ENCODE measurements at places on chromosomes 1 and 21.
A peak's percentile ranks its signal among the peaks of the same experiment; 100 is the strongest.

- H3K4me1 ChIP-seq: no peaks in the 10 kb centered on the region
- no peak overlapping the region for H3K27ac ChIP-seq
- H3K27me3 ChIP-seq: no peaks in the 10 kb centered on the region
- DNase-seq: no peak
- H3K36me3 ChIP-seq: no peaks in the 10 kb centered on the region
- no peak overlapping the region for H3K4me3 ChIP-seq
These were observed 781.9 kb downstream of the MRPL39 start for GRCh38 chr21:24825348-24825747.

- no peaks in the 10 kb centered on the region for H3K27me3 ChIP-seq
- no peaks in the 10 kb centered on the region for H3K4me1 ChIP-seq
- no peak overlapping the region for H3K4me3 ChIP-seq
- DNase-seq: no peak
- no peak overlapping the region for H3K27ac ChIP-seq
These were observed 50.6 kb upstream of the ACADM start for GRCh38 chr1:75673885-75674284.

DNA sequence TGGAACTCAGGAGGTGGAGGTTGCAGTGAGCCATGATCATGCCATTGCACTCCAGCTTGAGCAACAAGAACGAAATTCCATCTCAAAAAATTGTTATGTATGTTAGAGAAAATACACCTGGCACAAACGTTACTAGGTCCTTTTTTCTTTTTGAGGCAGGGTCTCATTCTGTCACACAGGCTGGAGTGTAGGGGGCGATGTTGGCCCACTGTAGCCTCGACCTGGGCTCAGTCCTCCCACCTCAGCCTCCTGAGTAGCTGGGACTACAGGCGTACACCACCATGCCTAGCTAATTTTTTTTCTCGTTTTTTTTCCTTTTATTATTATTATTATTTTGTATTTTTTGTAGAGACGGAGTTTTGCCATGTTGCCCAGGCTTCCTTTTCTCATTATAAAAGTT is 4.4 kb downstream of the HAX1 start:
- no peak overlapping the region for H3K4me3 ChIP-seq
- peaks cover 3% of the 10 kb centered on the region for H3K4me1 ChIP-seq
- H3K36me3 ChIP-seq: peaks cover 17% of the 10 kb centered on the region
- no peak overlapping the region for H3K27ac ChIP-seq
- no peak for DNase-seq

DNA sequence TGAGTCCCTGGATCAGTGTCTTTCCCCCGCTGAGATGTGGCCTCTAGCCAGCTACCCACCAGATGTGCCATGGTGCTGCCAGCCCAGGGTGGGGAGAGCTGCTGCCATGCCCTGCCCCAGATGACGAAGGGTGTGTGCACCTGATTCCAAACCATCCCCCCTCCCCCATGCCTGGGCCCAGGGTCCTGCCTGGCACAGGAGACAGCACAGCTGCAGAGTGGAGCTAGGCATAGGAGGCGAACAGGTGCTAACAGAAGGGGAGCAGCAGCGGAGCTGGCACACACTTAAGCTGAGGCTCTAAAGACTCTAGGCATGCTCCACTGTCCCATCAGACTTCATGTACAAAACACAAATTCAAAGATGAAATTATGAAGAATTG is 9.0 kb upstream of the LDLRAP1 start:
- H3K4me3 ChIP-seq: no peak overlapping the region
- H3K4me1 ChIP-seq: no peaks in the 10 kb centered on the region
- no peak overlapping the region for H3K27ac ChIP-seq
- no peaks in the 10 kb centered on the region for H3K27me3 ChIP-seq
- no peak for DNase-seq

DNA sequence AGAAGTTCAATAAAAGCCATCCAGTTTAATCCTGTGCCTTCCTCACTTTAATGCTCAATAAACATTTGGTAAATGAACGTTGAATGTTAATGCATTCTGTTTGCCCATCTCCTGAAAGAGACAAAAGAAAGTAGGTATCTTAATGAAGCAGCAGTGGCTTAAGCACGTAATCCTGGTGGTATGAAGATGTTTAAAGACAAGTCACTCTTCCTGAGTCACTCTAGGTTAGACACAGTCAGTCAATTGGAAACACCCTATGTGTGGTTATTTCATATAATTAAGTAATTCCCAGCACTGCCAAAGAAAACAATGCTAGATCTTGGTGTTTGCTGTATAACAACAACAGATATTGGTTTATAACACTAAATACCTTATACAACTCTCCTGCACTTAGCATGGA is 334.0 kb upstream of the FMN2 start:
- H3K27me3 ChIP-seq: no peaks in the 10 kb centered on the region
- H3K4me1 ChIP-seq: no peaks in the 10 kb centered on the region
- no peak overlapping the region for H3K4me3 ChIP-seq
- H3K27ac ChIP-seq: no peak overlapping the region

GRCh38 chr1:235841938-235842545 is 24.7 kb downstream of the LYST start:
- H3K27ac ChIP-seq: no peak overlapping the region
- H3K4me1 ChIP-seq: no peaks in the 10 kb centered on the region
- no peaks in the 10 kb centered on the region for H3K36me3 ChIP-seq
- no peaks in the 10 kb centered on the region for H3K27me3 ChIP-seq

GRCh38 chr1:194535369-194535768 is 1349.0 kb upstream of the B3GALT2 start:
- H3K4me1 ChIP-seq: no peaks in the 10 kb centered on the region
- no peaks in the 10 kb centered on the region for H3K27me3 ChIP-seq
- H3K27ac ChIP-seq: no peak overlapping the region
- no peak for DNase-seq
- H3K4me3 ChIP-seq: no peak overlapping the region

DNA sequence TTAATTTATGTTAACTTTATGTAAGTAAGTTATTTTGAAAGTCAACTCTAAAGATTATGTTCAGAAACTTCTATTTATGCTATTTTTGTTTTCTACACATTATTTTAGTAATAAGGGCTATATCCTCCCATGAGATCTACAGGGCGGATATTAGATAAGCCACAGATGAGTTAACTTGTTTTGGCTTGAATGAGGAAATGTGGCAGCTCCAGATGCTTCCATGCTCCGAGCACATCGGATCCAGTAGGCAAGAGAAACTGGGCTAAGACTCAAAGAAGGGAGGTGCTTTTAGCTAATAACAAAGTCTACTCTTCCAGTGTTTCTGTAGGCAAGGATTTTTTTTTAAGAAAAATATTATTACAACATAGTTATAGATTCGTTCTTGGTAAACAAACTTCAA is 20.0 kb upstream of the LAMC1 start:
- H3K4me3 ChIP-seq: no peak overlapping the region
- H3K36me3 ChIP-seq: no peaks in the 10 kb centered on the region
- H3K4me1 ChIP-seq: peaks cover 10% of the 10 kb centered on the region
- no peak overlapping the region for H3K27ac ChIP-seq
- no peaks in the 10 kb centered on the region for H3K27me3 ChIP-seq
- DNase-seq: peak; percentile 51

GRCh38 chr1:48532976-48533375 is 61.0 kb upstream of the SPATA6 start:
- peak; percentile 68 for DNase-seq
- no peaks in the 10 kb centered on the region for H3K27me3 ChIP-seq
- no peak overlapping the region for H3K27ac ChIP-seq
- peaks cover 11% of the 10 kb centered on the region for H3K4me1 ChIP-seq
- H3K36me3 ChIP-seq: no peaks in the 10 kb centered on the region

DNA sequence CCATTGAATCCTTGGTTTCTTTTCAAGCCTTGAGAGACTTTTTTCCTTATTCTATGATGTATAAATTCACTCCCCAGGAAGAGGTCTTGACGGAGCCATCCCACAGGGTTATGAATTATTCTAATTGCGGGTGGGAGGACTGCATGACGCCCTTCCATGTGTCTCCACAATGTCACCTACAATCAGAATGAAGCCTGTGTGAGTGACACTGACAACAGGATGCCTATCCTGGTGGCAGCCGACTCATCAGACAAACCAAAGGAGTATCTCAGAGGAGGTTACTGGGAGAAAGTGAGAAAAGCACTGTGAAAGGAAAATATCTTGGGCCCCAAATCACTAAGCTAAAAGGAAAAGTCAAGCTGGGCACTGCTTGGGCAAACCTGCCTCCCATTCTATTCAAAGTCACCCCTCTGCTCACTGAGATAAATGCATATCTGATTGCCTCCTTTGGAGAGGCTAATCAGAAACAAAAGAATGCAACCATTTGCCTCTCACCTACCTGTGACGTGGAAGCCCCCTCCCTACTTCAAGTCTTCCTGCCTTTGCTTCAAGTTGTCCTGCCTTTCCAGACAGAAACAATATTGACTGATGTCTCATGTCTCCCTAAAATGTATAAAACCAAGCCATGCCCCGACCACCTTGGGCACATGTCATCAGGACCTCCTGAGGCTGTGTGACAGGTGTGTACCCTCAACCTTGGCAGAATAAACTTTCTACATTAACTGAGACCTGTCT is 98.4 kb downstream of the SMYD2 start:
- peak overlapping the region; percentile 19 for H3K27ac ChIP-seq
- H3K4me3 ChIP-seq: no peak overlapping the region
- no peak for DNase-seq
- no peaks in the 10 kb centered on the region for H3K27me3 ChIP-seq
- peaks cover 89% of the 10 kb centered on the region for H3K36me3 ChIP-seq

GRCh38 chr1:227559499-227559898 is 3.9 kb upstream of the ZNF678 start:
- H3K36me3 ChIP-seq: no peaks in the 10 kb centered on the region
- DNase-seq: no peak
- H3K27me3 ChIP-seq: no peaks in the 10 kb centered on the region
- H3K4me3 ChIP-seq: no peak overlapping the region

GRCh38 chr1:94411237-94411636 is 7.0 kb upstream of the ABCD3 start:
- peaks cover 18% of the 10 kb centered on the region for H3K27me3 ChIP-seq
- H3K4me1 ChIP-seq: no peaks in the 10 kb centered on the region
- H3K27ac ChIP-seq: no peak overlapping the region

DNA sequence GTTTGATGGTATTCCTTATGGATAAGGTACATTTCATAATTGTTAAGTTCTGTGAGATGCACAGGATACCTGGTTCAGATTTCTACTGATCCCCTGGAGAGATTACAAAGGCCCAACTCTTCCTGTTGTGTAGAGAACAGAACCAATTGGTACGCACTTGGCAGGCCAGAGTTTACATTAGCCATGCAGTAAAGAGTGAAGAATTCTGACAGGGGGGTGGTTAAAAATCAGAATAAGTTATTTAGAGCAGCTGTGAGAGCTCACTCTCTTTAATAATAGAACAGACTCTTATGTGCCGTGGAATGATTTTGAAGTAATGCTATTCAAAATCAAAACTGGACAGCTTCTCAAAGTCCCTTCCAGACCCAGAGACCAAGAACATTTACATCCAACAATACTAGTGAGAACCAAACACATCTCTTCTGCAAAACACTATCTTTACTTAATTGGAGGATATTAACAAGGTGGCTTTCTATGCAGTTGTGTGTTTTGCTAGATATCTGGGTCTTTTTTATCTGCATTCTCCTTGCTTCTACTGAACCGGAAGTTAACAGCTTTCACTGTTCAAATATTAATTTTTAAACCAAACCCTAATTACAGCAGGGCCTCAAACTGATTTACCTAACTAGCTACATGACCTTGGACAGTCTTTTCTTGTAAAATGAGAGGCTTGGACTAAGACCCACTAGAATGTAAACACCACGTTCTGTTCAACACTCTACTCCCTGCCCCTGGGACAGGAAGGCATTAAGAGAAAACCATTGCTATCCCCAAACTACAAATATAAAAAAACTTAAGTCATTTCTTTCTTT is 4.0 kb downstream of the USP24 start:
- H3K36me3 ChIP-seq: no peaks in the 10 kb centered on the region
- DNase-seq: no peak
- no peak overlapping the region for H3K27ac ChIP-seq
- no peak overlapping the region for H3K4me3 ChIP-seq
- peaks cover 38% of the 10 kb centered on the region for H3K4me1 ChIP-seq
- H3K27me3 ChIP-seq: no peaks in the 10 kb centered on the region

DNA sequence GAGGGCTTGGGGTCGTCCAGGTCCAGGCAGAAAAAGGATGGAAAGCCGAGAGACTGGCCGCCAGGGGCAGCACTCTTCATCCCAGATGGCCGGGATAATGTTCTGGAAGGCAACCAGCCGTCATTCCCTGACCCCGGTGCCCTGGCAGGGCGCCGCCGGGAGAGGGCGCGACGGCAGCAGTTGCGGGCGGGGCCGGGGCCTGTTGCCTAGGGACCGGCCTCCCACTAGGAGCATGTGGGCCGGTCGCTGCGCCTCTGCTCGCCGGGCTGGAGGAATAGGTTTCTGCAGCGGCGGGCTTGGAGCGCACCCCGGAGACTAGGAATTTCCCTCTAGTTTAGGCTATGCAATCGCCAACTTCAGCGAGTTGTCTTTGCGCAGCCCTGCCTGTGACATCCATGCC is 11.0 kb downstream of the DMRTB1 start:
- no peak overlapping the region for H3K27ac ChIP-seq
- DNase-seq: peak; percentile 38
- H3K4me1 ChIP-seq: no peaks in the 10 kb centered on the region
- no peaks in the 10 kb centered on the region for H3K36me3 ChIP-seq

DNA sequence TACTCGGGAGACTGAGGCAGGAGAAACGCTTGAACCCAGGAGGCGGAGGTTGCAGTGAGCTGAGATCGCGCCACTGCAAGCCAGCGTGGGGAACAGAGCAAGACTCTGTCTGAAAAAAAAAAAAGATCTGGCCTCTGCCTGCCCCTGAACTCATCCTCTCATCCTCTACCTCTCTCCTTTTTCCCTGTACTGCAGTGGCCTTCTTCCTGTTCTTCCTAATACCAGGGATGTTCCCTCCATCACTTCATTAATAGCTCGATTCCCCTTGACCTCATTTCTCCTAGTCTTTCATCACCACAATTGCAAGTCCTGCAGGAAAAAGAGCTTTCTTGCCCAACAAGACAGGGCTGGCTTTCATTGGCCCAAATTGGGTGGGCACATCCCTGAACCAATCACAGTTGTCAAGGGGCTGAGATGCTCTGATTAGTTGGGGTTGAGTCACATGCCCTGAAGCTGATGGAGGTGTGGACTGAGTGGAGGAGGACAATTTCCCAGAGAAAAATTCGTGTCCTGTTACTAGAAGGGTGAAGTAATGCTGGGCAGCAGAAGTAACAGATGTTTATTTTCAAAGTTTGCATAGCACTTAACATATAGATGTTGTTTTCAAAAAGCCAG is 86.8 kb upstream of the PUM1 start:
- H3K4me1 ChIP-seq: peaks cover 5% of the 10 kb centered on the region
- H3K36me3 ChIP-seq: no peaks in the 10 kb centered on the region
- H3K4me3 ChIP-seq: no peak overlapping the region
- no peak overlapping the region for H3K27ac ChIP-seq
- no peaks in the 10 kb centered on the region for H3K27me3 ChIP-seq
